Fibroblast of the aortic adventitia (primary cell): ENCODE measurements at places on chromosomes 11 and 22. TPM values are rescaled to one million over a fixed set of nuclear protein-coding genes. Genes with fewer than 3 reads are reported as not detected.

GRCh38 chr11:112878033-112878601 is 83.1 kb upstream of the NCAM1 start:
- DNase-seq: no peak

- DNase-seq: peak; percentile 64
Measured at GRCh38 chr11:68841718-68842426, at the start of gene CPT1A. Gene CPT1A, minus strand, starts transcription at chr11:68841916. Its CDS starts 26,442 bp downstream, at chr11:68815474.

DNA sequence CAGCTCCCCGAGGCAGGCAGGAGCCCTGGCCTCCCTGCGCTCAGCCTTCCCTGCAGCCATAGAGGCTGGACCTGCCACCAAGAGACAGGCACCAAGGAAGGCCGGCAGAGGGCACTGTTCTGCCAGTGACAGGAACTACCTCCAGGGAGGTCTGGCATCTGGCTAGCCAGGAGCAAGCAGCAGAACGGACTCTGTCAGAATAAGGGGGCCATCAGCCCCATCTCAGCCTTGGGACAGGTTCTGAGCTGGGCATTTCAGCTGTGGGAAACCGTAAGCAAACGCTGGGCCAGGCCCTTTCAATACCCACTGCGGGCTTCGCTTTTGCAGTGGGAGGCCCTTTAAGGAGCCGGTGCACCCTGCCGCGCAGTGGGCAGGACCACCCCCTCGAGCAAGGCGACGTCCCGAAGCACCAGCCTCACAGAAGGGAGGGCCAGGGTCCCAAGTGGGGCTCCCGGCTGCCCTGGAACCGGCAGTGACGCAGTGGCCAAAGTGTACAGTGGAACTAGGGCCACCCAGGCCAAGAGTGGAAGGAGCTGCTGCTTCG is 18.2 kb downstream of the IFT27 start:
- DNase-seq: peak; percentile 68

- DNase-seq: no peak
Measured at GRCh38 chr11:20518323-20518834, 81.0 kb upstream of the SLC6A5 start.

- no peak for DNase-seq
Measured at GRCh38 chr11:27649800-27650199, 50.5 kb downstream of the BDNF start.

The RFPL2 gene
- total RNA-seq: not detected in 2 replicates

DNA sequence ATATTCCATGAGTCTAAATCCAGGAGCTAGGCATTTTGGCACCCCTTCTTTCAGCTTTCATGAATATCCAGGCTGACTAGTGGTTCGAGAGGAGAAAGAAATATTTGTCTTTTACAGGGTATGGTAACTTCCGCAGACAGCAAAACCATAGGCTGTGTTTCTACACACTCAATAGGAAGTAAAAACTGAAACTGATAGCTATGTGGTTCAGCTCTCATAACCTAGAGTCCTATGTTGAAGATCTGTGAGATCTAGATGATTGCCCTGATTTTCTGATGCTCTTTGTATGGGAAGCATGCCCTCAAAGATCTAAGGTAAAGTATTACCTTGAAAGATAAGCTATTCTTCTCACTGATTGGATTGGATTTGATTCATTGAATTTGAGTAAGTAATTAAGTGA is 118.3 kb downstream of the CD44 start:
- no peak for DNase-seq

GRCh38 chr11:2268729-2269600 is 1.4 kb downstream of the ASCL2 start:
- peak; percentile 2 for DNase-seq

DNA sequence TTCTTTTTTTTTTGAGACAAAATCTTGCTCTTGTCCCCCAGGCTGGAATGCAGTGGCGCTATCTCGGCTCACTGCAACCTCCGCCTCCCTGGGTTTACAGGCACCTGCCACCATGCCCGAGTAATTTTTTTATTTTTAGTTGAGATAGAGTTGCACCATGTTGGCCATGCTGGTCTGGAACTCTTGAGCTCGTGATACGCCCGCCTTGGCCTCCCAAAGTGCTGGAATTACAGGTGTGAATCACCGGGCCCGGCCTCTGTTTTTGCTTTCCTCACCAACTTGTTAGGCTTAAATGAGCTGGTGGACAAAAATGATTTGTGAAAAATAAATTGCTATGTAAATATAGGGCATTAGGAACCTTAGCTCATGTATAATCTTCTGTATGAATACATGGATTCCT is 3.5 kb downstream of the MEI1 start:
- DNase-seq: no peak

DNA sequence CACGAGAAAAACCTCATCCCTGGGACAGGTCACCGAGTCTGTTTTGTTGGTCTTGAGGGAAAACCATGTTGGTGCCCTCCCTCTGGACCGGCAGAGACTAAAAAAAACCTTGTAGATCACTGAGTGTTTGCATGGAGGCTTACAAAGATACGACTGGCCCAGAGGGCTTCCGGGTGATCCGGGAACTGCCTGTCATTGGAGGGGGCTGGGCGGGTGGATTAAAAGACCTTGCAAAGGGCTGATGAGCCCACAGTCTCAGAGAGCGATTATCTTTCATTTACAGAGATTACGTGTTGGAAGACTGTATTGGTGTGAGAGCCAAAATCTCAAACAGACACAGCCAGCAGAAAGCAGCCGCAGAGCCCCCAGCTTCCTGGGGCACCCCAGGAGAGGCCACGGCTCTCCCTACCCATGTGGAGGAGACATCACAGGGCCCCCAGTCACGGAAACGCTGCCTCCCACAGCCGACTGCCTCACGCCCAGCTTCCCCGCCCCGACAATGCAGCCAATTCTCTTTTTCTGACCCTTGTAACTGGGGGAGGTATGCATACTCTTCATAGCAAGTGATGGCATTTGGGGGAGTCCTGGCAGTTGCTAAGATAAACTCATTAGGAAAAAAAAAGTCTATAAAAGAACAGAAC is 426.4 kb downstream of the CTTN start:
- no peak for DNase-seq
